Activated CD8-positive, alpha-beta T cell treated with anti-CD3 and anti-CD28 coated beads for 36 hours (primary cell): ENCODE measurements at places on chromosomes 13 and 19.
A peak's percentile ranks its signal among the peaks of the same experiment; 100 is the strongest.

DNA sequence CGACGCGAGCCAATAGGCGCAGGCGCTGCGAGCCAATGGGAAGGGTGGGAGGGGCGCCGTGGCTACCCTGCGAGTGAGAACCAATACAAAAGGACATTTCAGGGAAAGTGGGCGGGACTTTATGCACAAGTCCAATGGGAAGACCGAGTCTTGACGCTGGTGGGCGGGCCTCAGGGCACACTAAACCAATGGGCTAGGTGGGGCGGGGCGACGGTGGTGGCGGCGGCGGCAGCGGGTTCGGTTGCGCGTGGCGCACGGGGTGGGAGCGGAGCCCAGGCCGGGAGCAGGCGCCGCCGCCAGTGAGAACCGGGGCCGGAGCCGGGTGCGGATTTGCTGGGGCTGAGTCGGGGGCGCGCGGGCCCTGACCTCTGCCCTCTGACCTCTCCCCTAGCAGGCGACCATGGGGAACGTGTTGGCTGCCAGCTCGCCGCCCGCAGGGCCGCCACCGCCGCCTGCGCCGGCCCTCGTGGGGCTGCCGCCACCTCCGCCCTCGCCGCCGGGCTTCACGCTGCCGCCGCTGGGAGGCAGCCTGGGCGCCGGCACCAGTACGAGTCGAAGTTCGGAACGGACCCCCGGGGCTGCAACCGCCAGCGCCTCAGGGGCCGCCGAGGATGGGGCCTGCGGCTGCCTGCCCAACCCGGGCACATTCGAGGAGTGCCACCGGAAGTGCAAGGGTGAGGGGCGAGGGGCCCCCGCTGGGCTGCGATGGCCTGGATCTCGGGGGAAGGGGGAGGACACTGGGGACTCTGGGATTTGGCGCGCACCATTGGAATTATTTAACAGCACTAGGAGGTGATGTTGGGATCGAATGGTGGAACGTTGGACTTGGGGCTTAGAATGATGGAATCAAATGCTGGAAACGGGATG lies at the start of gene TOMM40:
Gene TOMM40, plus strand, starts transcription at position 239 of the 867 bp plus-strand sequence. Its CDS starts 162 bp downstream, at position 401.
- peak; percentile 33 for DNase-seq

- peak; percentile 44 for DNase-seq
Measured at GRCh38 chr19:45469945-45470761, 2.4 kb downstream of the FOSB start.

- DNase-seq: peak; percentile 64
Measured at GRCh38 chr19:6362351-6362801, 1.0 kb downstream of the CLPP start.

- peak; percentile 20 for DNase-seq
Measured at GRCh38 chr13:45490068-45490467, 25.3 kb downstream of the COG3 start.

DNA sequence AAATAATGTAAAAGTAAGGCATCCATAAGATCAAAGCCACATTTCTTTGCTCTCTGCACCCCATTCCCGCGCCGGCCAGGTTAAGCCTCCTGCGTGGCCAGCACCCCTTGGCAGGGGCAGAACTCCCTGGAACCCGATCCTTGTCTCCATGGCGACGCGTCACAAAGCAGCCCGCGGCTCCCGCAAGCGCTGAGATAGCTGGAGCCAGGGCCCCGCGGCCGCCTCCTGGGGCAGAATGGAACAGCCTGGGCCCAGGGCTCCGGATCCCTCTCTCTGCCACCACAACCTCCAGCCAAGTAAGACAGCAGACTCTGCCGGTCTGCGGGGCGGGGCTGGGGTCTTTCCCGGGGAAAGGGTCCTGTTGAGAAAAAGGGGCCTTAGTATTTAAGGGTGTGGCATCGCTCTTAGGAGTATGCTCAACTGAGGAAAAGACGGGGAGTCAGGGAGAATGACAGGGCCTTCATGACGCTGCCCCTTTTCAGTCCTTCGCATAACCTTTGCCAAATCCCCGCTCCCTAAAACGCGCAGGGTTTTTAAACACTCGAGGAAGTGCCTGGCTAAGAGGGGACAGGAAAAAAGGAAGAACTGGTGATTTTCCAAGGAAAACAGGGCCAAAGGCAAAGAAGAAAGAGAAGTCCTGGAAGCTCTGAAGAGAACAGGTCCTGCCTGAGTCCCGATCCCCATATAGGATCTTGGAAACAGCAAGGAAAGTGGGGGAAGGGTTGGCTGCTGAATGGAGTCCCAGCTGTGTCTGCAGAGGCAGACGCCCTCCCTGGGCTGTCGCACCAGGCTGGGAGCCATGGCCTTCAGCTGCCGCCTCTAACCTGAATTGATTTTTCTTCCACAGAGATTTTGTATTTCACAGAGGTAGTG lies at the start of gene TEX26:
Gene TEX26, plus strand, starts transcription at position 176 of the 873 bp plus-strand sequence. Its CDS starts 60 bp downstream, at position 236.
- no peak for DNase-seq

DNA sequence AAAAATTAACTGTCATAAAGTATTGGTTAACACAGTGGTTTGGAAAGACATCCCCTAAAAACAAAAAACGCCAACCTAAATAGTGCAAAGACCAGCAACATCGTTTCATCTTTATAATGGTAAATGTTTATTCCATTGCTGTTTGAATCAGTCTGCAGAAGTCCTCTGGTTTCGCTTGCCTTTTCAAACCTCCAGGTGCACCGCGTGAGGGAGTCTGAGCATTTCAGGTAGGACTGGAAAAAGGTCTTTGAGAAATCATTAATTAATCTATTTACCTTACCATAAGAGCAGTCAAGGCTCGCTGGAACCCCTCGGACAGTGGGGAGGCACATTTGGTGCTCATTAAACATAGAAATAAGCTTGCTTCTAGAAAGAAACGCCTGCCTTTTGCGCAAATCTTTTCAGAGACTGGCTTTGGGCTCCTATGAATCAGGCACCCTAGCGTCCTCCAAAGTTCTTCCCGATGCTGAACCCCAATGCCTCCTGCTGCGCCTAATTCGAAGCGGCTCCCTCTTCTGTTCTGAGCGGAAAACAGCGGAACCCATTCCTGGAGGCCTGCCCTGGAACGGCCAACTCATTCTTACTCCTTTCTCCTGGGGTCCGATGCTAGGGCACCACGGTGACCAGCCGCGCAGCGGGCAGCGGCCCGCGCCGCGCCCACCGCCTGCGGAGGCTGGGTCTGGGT lies 951 bp upstream of the MTUS2 start:
- DNase-seq: no peak

DNA sequence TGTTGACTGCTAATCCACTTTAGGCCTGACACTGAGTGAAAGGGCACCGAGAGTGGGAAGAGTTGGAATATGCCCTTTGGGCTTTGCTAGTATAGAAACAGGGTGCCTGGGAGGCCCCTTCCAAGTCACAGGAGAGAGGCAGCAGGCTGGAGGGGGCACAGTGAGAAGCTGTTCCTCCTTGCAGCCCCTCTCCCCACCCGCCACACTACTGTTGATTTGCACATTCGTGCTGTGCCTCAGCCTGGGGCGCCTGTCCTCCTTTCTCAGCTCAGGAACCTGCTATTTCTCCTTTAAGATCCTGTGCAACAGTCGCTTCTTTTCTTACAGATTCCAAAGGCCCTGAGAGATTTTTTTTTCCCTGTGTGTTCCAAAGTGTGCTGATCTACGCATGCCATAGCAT lies 2.8 kb upstream of the B3GLCT start:
- no peak for DNase-seq

DNA sequence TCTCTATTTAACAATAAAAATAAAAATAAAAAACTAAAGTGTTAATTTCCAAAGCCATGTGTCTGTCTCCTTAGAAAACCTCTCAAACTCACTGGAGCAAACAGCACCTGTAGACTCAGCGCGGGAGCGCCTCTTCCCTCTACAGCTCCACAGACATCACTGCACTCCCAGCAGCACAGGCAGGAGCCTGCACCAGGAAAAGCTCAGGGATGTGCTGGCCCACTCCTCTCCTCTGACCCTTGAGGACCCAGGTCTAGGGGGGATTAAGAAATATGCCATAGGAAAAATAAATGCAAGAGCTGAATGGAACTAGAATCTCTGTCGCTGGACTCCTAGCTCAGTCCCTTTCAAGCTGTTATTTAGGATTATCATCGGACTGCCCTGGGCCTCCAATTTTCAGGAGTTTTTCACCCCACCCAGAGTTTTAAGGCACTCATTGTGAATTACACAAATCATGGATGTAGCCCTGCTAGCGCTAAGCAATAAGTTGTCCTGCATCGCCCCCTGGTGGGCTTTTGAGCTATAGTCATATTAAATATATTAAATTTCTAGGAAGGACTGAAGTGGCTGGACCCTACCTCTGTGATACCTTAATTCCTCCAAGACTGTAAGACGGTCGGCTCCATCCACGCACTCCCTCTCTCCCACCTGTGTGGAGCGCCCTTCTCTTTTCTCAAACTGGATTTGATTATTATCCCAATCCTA lies 333.9 kb downstream of the UQCRFS1 start:
- DNase-seq: peak; percentile 78

- no peak for DNase-seq
Measured at GRCh38 chr19:33661336-33661735, 39.6 kb downstream of the CHST8 start.

DNA sequence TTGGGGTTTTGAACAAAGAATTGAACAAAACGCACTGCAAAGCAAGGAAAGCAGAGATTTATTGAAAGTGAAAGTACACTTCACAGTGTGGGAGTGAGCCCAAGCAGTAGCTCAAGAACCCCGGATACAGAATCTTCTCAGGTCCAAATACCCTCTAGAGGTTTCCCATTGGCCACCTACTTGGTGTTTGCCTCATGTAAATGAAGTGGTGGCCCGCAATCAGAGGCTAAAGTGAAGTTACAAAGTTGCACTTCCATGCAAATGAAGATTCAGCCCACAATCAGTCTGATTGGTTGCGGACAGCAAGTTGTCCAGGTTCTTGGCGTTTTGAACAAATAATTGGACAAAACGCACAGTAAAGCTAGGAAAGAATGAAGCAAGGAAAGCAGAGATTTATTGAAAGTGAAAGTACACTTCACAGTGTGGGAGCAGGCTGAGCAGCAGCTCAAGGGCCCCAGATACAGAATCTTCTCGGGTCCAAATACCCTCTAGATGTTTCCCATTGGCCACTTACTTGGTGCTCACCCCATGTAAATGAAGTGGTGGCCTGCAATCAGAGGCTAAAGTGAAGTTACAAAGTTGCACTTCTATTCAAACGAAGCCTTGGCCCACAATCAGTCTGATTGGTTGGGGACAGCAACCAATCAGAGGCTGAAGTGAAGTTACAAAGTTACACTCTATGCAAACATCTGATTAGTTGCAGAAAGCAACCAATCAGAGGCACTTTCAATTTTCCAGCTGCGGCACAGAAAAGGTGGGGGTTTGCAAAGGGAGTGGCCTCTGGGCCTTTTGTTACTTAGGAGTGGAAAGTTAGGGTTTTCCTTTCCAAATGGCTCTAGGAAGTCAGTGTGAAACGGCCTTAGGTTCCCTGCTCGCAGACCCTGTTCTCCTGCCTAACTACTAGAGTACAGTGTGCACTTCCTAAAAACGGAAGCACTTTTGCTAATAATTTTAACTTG lies 4.8 kb upstream of the TM9SF2 start:
- DNase-seq: peak; percentile 86

DNA sequence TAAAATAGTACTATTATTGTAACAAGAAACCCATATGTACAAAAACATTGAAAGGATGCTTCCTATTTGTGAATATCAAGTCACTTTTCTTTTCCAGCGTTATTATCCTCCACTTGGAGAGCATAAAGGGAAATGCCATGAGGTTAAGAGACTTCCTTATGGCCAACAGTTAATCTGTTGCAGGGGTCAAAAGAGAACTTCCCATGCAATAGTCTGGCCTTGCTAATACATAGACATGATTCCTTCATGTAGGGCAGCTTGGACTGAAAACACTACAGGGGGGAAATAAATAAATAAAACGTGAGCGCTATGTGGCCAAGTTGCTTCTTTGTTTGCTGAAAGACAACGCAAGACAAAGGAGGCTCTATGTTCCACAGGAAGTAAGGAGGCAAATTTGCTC lies 269.1 kb upstream of the EDNRB start:
- DNase-seq: no peak

DNA sequence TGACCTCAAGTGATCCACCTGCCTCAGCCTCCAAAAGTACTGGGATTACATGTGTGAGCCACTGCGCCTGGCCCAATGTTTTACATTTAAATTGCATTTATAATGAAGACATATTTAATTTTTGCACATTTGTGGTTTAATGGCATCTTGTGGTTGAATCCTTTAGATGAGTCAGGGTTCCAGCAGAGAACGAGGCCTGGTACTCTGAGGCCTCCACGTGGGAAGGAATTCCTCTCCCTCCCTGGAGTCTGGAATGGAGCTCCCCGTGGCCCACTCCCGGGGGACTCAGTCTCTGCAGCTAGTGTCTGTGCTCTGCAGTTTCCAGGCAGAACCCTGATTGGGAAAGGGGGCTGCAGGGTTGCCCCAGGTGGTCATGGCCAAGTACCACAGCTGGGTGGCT lies 24.2 kb downstream of the ZFR2 start:
- no peak for DNase-seq

DNA sequence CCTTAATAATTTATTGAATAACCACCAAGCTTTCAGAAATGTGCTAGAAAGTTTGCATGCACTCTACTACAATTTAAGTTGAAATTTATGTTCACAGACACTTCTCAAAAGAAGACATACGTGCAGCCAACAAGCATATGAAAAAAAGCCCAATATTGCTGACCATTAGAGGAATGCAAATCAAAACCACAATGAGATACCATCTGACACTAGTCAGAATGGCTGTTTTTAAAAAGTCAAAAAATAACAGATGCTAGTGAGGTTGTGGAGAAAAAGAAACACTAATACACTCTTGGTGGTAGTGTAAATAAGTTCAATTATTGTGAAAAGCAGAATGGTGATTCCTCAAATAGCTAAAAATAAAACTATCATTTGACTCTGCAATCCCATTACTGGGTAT lies 308.8 kb upstream of the PCDH9 start:
- DNase-seq: no peak

DNA sequence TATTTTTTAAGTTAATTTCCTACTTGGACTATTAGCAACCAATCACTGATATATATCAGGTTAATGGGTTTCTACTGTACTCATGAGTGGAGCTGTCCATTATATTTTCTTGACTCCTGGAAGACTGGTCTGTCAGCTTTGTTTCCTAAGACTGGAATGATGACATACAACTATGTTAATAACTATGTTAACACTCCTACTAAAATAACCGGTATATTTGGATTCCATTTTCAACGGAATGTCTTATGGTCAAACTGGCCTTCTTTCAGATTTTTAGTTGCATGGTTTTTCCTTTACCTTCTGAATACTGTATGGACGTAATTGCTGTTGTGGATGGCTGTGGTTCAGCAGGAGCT lies 45.8 kb upstream of the GPI start:
- no peak for DNase-seq
